ENCODE measurements at places on chromosomes 2 and 18.

DNA sequence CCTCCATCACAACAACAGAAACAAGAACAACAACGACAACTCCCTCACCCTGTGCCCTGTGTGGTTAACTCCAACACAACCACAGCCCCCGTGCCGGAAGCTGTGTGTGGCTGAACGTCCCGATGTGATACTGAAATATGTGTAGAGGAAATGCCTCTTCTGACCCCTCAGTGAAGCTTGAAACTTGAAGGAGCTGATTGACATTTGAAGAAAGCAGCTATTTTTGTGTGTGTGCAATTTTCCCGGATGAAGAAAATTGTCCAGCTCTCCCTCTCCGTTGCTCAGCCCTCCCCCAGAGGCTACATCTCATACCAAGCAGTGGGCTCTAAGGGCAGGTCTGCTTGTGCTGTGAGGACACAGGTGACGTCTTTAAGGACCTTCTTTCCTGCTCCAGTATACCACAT lies 173.8 kb downstream of the ICOS start:
- no peak for DNase-seq

GRCh38 chr18:73880387-73880786 lies 267.2 kb downstream of the FBXO15 start:
- DNase-seq, result no peak

GRCh38 chr2:99187011-99187410 lies 6.0 kb downstream of the MRPL30 start:
- DNase-seq, result no peak

GRCh38 chr2:27335311-27335710 lies 12.4 kb upstream of the MPV17 start:
- DNase-seq, result no peak

- DNase-seq, result peak; percentile 32
Observed at GRCh38 chr2:164657129-164657528, 35.8 kb upstream of the GRB14 start.

DNA sequence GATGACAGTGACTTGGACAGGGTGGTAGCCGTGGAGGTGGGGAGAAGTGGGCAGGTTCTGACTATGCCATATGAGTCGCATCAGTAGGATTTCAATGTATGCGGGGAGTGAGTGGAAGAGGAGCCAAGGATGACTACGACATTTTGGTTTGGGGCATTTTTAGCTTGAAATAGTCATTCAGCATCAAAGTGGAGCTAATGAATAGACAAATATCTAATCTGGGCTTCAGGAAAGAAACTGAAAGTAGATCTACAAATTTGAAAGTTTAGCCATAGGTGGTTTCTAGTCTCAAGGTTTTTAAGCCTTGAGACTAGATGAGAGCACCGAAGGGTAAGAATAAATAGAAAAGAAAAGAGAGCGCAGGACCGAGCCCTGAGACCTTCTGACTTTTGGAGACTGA lies 58.3 kb downstream of the FEZ2 start:
- no peak for DNase-seq

DNA sequence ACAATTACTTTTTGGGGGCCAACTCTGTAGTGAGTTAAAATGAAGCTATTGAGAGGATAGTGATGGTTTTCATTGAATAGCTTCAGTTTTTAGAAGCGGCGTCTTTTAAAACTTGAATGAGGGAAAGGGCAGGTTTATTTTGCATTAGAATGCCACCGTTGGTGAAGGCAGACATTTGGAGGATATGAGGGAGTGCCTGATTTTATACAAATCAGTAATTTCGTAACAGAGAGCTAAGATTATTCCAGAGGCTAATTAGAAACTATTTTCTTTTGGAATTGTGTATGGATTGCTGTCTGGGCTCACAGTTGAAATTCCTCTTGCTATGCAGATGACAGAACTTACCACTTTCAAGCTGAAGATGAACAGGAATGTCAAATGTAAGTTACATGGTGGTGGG lies 67.6 kb downstream of the ITGB1BP1 start:
- no peak for DNase-seq

DNA sequence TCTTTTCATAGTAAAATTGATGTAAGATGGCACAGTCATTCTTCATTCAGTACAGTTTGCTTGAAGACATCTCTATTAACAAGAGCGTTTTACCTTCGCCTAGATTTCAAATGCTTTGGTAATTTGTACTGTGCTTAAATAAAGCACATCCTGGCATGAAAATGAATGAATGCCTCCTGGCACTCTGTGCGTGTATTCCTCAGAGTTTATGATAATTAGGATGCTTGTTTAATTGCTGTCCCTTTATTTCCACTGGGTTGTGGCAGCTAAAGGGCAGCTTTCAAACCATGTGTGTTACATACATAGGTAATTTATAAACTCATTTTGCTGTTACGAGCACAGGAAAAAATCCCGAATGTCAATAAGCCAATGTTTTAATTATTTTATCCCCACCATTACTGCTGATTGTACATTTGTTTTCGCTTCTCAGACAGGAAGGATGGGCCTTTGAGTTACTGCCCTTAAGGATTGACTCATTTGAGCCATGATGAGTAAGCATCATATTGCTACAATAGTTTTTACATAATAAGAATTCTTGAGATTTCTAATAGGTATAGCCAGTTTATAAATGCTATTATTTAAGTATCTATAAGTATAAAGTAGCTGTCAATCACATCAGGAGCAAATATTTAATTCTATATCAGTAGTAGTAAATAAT lies 516.5 kb downstream of the XIRP2 start:
- DNase-seq, result no peak

All from fibroblast of skin of left quadriceps (primary cell).